ENCODE measurements at places on chromosomes 13 and 19. TPM values are rescaled to one million over a fixed set of nuclear protein-coding genes. Genes with fewer than 3 reads are reported as not detected.

Gene ZNF493
- total RNA-seq: 284 TPM

Gene RUVBL2
- total RNA-seq: 92.6 TPM

Gene CLDND2
- total RNA-seq: not detected

Gene RDH8
- not detected for total RNA-seq

Gene PEAK3
- not detected for total RNA-seq

Gene EDNRB
- 18.5 TPM for total RNA-seq

Gene AMER2
- 153 TPM for total RNA-seq

Gene POLRMT
- 21.6 TPM for total RNA-seq

Gene AP1M2
- total RNA-seq: not detected

Gene IRS2
- 14.4 TPM for total RNA-seq

Gene ZNF426
- total RNA-seq: 22.2 TPM

Gene MATK
- 19.7 TPM for total RNA-seq

Gene DDA1
- total RNA-seq: 9.1 TPM

Gene YJEFN3
- 2.5 TPM for total RNA-seq

Gene ZNF667
- total RNA-seq: 35.1 TPM

Gene PRTN3
- total RNA-seq: 0.94 TPM

Gene EBPL
- 31.3 TPM for total RNA-seq

Gene SOX21
- total RNA-seq: 4.1 TPM

Gene ERICH4
- not detected for total RNA-seq

Gene MUC16
- not detected for total RNA-seq

Gene SMIM44
- total RNA-seq: not detected

Gene SYNGR4
- total RNA-seq: not detected

Gene ERICH6B
- not detected for total RNA-seq

Gene OLFM2
- total RNA-seq: 153 TPM

Gene CGB2
- total RNA-seq: not detected

Gene ZNF417
- total RNA-seq: 61.7 TPM

Gene ZNF283
- 71.1 TPM for total RNA-seq

Gene PRODH2
- not detected for total RNA-seq

Gene ZFP30
- total RNA-seq: 109 TPM

Gene CEACAM20
- not detected for total RNA-seq

Gene KLF1
- 0.31 TPM for total RNA-seq

Gene RAB20
- 2.2 TPM for total RNA-seq

Gene PLK5
- 0.31 TPM for total RNA-seq

Gene POU4F1
- 0.31 TPM for total RNA-seq

Gene LRRC25
- 0.31 TPM for total RNA-seq

Gene SYDE1
- total RNA-seq: 2.2 TPM

Gene BIVM
- total RNA-seq: 82.0 TPM

Gene ATP12A
- total RNA-seq: not detected

Gene PBX4
- total RNA-seq: 19.4 TPM

Gene TTC9B
- total RNA-seq: 41.6 TPM

Gene RSPH6A
- total RNA-seq: 0.31 TPM

Gene CALR3
- not detected for total RNA-seq

Gene EFNB2
- total RNA-seq: 99.2 TPM
